CMK (cell line): ENCODE measurements at places on chromosomes 3 and 15.

GRCh38 chr3:160948273-160948672, 156.9 kb downstream of the B3GALNT1 start:
- no peak for DNase-seq

- no peak for DNase-seq
Measured at GRCh38 chr3:194675081-194675640, 3.2 kb upstream of the LSG1 start.

DNA sequence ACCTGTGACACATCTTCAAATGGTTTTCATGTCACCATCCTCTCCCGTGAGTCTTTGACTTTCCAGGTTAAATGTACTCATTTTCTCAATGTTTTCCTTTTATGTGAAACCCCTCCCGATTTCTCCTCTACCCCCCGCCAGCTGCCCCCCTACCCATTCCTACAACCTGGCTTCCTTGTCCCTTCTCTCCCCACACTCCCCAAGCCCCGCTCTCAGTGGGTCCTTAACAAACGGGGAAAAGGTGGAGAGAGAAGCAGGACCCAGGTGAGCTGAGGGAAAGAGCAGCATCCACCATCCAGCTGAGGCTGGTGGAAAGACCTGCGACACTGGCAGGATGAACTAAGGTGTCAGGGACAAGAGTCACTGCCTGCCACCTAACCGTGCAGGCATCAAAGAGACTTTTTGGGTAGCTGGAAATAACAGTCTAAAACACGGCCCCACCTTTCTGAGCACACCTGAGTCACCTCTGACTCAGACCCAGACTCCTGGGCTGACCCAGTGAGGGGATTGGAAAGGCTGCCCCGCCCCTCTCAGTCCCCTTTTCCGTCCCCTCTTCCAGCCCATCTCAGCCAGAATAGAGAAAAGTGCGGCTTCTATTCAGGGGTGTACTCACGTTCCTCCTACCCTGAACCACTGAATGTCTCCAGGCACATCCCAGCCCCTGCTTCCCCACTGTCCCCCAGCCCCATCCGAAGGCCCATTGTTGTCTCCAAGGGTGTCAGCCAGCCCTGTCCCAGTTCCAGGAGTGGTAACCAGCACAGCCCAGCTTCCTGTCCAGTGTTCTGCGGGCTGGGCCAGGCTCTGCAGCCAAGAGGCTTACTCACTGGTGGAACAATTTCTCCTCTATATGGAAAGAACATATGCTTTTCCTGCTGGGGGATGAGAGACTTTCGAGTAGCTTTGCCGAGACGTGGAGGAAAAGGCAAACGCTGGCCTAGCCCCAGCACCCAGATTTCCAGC, 20.4 kb downstream of the ISG20 start:
- DNase-seq: no peak

DNA sequence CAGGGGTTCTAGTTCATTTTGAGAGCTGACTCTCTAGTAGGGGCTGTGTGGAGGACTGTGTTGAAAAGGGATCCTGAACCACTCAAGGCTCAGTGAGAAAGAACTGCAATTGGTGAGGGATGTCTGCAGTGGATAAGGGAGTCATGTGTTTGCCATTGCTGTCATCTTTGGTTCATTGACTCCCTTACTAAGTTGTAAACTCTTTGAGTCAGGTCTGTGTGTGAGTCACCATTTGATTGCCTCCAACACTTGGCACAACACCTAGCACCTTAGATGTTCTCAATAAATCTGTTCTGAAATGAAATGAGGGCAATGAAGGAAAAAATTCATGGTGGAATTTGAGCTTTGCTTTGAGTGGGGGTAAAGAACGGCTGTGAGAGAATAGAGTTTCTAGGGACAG, 51.7 kb downstream of the PLS1 start:
- no peak for DNase-seq
